ENCODE measurements at places on chromosomes 12 and 14. TPM values are rescaled to one million over a fixed set of nuclear protein-coding genes. Genes with fewer than 3 reads are reported as not detected.

DNA sequence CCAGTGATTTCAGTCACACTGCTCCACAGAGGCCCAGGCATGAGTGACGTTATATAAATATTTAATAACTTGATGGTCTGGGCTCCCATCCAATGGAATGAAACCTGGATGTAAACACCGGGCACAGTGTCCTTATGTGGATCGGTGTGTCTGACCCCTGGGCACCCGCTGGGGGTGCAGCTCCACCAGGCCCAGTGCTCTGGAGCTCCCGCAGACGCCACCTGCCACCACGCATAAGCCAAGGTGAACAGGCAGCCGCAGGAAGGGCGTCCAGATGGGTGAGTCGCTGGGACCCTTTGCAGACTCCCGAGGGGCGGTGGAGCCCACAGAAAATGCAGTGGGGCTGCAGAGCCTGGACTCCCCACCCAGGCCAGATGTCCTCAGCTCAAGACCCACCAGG, 121.6 kb downstream of the SCARB1 start:
- no peak for DNase-seq

DNA sequence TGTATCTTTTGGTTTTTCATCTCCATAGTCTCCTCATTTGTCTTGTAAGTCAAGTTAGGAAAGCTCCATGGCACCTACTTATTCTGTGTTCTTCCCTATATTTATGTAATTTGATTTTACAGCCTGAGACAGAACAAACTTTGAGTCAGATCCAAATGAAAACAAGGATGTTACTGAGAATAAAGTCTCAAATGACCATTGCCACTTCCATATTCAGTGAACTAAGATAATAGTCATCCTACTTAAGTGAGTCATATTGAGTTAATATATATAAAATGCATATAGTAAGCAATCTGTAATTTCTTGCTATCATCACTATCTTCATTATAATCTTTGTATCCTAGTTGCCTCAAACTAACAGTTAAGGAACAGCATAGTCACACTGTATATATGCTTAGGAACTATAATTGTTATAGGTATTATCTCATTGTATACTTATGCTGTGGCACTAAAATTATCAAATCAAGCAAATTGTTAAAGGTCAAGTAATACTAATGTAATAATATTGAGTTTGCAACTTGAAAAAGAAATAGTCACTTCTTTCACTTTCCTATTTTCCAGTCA, 30.8 kb downstream of the TMTC3 start:
- no peak for DNase-seq

DNA sequence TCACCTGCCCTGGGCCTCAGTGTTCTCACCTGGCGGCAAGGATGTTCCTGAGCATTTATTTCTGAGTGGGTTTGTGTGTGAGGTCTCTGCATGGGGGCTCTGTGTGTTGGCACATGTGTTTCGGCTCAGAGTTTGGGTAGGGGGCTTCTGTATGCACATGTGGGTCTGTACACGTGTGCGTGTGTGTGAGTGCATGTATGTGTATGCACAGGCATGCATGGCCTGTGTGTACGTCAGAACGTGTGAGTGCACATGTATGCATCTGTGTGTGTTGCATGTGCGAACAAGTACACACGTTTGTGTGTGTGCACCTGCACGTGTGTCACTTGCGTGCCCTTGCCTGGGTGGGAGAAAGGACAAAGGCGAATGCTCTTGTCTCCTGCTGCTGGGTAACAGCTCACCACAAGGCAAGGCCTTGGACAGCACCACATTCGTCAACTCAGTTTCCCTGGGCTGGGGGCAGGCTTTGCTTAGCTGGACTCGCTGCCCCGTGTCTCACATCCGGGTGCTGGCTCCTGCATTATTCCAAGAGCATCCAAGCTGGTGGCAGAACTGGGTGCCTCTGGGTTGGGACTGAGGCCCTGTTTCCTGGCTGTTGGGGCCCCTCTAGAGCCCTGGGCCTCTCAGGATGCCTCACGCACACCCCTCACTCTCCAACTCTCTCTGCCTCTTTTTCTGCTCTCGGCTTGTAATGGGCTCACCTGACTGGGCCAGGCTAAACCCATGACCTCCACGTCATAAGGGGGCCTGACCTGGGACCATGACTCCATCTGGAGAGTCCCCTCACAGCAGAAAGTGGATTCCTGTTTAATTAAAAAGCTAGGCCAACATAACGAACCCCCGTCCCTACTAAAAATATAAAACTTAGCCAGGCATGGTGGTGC, 153.6 kb upstream of the C14orf180 start:
- no peak for DNase-seq

GPRC5D gene
- not detected for total RNA-seq
